ENCODE measurements at places on chromosomes 7 and 10. TPM values are rescaled to one million over a fixed set of nuclear protein-coding genes. Genes with fewer than 3 reads are reported as not detected.

Gene ZNRF2
- total RNA-seq: 22.5 TPM

DNA sequence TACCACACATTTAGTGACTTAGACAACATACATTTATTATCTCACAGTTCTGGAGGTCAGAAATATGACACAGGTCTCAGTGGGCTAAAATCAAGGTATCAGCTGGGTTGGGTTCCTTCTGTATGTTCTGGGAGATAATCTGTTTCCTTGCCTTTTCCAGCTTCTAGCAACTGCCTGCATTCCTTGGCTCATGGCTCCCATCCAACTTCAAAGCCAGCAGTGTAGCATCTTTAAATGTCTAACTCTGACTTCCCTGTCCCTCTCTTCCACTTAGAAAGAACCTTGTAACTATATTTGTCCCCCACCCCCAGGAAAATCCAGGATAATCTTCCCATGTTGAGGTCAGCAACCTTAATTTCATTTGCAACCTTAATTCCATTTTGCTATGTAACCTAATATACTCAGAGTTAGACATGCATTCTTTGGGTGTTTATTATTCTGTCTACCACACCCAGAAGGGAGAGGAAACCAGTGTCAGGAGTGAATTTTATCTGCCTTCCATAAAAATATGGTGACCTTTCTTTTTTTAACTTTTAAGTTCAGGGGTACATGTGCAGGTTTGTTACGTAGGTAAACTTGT, 57.3 kb upstream of the SMIM30 start:
- DNase-seq: no peak

- no peak for DNase-seq
These were observed 118.3 kb downstream of the RAPGEF5 start for GRCh38 chr7:22238354-22239311.

Gene PAOX
- 11.8 TPM for total RNA-seq

Gene SLC26A4
- 0.36 TPM for total RNA-seq

Gene CYP3A5
- 4.6 TPM for total RNA-seq

GRCh38 chr7:77799078-77799964, 748 bp downstream of the PHTF2 start:
- DNase-seq: peak; percentile 78

DNA sequence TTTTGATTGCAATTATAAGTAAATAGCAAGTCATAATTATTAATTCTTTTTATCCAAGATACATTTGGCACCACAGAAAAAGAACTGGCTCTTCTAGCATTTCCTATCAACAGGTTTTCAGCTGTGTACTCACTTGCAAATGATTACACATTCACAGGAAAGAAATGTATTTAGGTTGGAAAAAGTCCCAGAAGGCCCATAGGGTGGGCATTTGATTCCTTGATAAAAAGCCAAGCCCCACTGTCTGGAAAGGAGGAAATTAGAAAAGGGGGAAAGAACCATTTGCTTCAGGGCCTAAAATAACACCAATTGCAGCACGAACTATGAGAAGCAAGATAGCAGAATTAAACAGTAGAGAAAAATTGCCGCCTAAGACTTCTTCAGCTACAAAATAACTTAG, 80.8 kb upstream of the COL1A2 start:
- DNase-seq: no peak

- no peak for DNase-seq
These were observed 1.9 kb downstream of the TET1 start for GRCh38 chr10:68561865-68562649.

Gene LIPF
- not detected for total RNA-seq

Gene PRLHR
- total RNA-seq: not detected
